CD4-positive, alpha-beta T cell treated with Interleukin-15 for 1 hour (primary cell): ENCODE measurements at places on chromosomes 3 and 15.

GRCh38 chr3:13194285-13195209, 121.3 kb upstream of the IQSEC1 start:
- no peak for DNase-seq

DNA sequence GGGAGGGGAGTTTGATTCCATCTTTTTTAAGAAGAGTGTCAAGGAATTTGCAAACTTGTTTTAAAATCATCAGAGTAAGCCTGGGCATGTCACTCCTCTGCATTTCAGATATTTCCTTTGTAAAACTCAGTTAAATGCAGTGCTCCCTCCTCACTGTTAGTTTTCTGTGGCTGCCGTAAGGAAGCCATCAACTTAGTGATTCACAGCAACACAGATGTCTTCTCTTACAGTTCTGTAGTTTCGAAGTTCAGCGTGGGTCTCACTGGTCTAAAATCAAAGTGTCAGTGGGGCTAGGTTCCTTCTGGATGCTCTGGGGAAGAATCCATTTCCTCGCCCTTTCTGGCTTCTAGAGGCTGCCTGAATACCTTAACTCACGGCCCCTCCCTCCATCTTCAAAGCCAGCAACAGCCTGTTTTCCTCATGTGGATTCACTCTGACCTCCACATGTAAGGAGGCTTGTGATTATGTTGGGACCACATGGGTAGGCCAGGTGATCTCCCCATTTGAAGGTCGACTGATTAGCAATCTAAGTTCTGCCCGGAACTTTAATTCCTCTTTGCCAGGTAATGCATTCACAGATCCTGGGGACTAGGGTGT, 12.4 kb downstream of the ISG20 start:
- DNase-seq: no peak

DNA sequence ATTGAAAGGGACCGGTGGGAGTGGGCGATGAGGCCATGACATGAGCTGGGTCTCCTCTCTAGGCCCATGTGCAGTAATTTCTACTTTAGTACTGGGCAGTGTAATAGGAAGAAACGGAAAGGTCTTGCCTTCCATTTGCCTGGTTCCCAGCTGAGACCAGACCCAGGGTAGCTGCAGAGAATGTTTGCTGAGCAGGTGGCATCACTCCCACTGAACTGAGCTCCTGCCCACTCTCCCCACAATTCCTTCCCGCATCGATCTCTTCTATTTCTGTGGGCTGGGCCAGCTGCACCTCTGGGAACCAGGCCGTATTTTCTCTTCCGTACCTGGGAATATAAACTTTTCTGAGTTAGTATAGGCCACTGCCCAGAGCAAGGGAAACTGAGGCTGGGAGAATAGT, 15.8 kb downstream of the ESYT3 start:
- no peak for DNase-seq

GRCh38 chr3:73086071-73086494, 24.6 kb downstream of the EBLN2 start:
- DNase-seq: no peak

- DNase-seq: no peak
Measured at GRCh38 chr3:133834621-133835417, 29.2 kb downstream of the SRPRB start.

GRCh38 chr3:3068358-3068881, 41.8 kb downstream of the IL5RA start:
- no peak for DNase-seq

DNA sequence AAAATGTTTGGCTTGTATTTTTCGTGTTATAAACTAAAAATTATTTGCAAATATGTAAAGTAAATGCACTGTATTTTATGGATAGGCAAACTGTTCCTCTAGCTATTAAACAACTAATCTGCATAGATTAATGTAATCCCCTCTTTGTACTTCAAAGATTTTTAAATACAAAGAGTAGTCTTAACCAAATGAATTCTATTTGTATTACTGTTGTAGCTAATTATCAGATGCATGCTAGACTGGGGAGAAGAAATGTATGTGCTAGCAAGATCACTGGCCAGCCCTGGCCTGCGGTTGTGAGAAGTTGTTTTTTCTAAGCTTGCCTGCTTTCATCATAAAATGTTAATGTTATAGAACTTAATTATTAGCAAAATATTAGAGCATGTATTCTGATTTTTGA, 92.6 kb downstream of the STT3B start:
- no peak for DNase-seq

- DNase-seq: no peak
Measured at GRCh38 chr3:98902351-98902740, 851 bp upstream of the DCBLD2 start.

GRCh38 chr15:91469632-91470567, 369.8 kb downstream of the SV2B start:
- peak; percentile 89 for DNase-seq

DNA sequence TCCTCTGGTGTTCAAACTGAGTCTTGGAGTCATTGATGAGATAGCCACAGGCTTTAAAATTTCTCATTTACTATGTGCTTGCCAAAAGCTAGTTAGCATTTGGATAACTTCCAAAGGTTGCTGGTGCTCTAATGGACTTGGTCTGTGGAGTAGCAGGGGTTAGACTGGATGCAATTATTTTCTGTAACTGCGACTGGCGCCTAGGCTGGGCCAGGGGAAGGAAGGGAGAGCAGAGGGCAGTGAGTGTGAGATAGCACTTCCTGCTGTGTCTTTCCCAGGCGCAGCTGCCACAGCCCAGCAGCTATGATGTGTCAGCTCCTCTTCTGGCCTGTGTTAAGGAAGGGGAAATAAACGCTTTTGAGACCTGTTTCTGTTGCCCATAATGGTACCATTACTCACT, 98.6 kb downstream of the MYRIP start:
- DNase-seq: no peak

- DNase-seq: no peak
Measured at GRCh38 chr3:175307642-175308041, 448.5 kb downstream of the NAALADL2 start.

DNA sequence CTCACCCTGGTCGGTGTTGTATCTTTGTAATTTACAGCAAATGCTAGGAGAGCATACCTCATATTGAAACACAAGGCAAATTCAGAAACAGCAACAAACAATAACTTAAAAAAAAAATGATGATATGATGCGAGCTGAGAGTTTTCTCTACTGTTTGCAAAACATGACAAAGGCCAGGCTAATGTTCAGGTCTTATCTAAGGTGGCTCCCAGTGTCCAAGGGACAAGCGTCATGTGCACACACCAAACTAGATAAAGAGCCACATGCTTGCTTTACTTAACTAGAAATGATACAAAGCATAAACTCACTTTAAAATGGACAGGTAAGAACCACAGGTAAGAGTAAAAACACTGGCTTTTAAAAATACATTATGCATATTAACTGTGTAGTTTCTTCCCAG, 375.9 kb downstream of the FOXP1 start:
- no peak for DNase-seq

DNA sequence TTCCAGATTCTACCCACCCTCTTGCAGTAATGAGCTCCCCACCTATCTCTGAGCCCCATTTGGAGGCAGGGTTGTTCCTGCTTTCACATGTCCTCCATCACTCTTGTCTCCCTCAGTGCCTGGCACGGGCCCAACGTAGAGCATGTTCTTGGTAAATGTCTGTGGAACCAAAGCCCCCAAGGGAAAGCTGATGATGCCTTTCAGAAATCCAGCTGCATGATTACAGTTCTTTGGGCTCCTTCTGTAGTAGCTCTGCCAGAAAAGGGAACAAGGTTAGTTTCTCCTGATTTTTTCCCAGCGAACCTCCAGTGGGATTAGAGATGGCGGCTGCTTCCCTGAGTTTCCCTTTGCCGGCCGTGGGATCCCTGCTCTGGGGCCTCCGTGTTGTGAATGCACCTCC, 39.3 kb downstream of the CGNL1 start:
- no peak for DNase-seq

- DNase-seq: no peak
Measured at GRCh38 chr15:70758790-70759462, 4.4 kb downstream of the UACA start.

DNA sequence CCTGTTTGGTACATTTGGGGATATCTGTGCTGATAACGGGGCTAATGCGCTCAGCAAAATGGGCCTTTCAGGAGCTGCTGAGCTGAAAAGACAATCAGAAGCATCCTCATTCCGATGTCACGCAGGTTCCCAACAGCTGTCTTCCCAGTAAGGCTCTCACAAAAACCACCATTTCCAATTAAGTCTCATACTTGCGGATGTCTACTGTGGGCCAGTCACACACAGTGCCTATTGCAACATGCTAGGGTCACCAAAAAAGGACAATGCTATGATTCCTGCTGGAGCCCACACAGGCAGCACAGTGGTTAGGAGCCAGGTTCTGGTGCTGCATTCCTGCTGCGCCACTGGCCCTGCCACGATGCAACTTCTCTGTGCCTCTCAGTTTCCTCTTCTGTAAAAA, 16.4 kb upstream of the LDHAL6B start:
- no peak for DNase-seq

- DNase-seq: no peak
Measured at GRCh38 chr3:161474741-161475140, 21.9 kb upstream of the OTOL1 start.
